ENCODE measurements at places on chromosomes 13 and 19. TPM values are rescaled to one million over a fixed set of nuclear protein-coding genes. Genes with fewer than 3 reads are reported as not detected.

ARHGEF7 gene
- 70.2 TPM for total RNA-seq

CGB7 gene
- not detected for total RNA-seq

LRRC63 gene
- total RNA-seq: 1.3 TPM

STAP2 gene
- total RNA-seq: 13.3 TPM

PRR19 gene
- 1.3 TPM for total RNA-seq

URI1 gene
- 61.8 TPM for total RNA-seq

JOSD2 gene
- 45.8 TPM for total RNA-seq

ZNF98 gene
- total RNA-seq: not detected

PRKCSH gene
- 281 TPM for total RNA-seq

RHPN2 gene
- 2.3 TPM for total RNA-seq

FAM124A gene
- 0.43 TPM for total RNA-seq
